ENCODE measurements at places on chromosomes 4 and X.

- no peak for DNase-seq
These were observed 1620.9 kb upstream of the TENM3 start for GRCh38 chr4:180622254-180622653.

- no peak for DNase-seq
These were observed 370.3 kb upstream of the SMIM31 start for GRCh38 chr4:164383358-164384220.

- DNase-seq = no peak
These were observed 396.8 kb downstream of the TRAM1L1 start for GRCh38 chr4:116688536-116688935.

DNA sequence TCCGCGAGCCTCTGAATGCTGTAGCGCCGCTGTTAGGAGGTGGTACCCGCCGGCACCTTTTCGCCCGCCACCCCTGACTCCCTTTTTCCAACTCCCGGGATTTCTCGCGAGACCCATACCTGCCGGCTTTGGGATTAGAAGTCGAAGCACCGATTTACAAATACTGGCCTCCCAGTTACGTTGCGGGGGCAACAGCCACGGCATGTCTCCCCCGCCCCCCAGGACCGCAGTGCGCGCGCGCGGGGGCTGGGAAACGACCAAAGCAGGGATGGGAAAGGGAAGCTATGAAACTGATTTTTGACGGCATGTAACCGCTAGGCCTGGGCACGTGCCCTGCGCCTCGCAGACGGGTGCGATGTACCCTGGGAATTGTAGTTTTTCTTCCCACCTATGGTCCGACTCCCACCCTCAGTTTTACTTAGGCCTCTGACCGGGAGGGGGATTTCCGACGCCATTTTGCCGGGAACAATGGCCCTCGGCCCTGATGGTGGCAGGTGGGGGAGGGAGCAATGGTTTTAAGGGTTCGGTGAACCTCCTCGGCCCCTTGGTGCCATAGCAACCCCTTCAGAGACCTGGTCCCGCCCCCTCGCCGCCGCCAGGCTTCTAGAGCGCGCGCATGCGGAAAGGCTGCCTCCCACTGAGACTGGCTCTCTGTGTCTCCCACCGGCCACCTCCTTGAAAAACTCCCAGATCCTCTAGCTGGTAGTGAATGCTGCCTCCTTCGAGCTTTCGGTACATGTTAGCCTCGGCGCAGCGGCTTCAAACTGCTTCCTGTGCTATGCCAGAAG, 772 bp upstream of the WNK3 start:
- DNase-seq = peak; percentile 89

GRCh38 chr4:7978489-7978888, 38.8 kb upstream of the AFAP1 start:
- DNase-seq = no peak

- no peak for DNase-seq
These were observed 67.1 kb upstream of the MYOZ2 start for GRCh38 chr4:119068529-119068962.

- DNase-seq = no peak
These were observed 23.5 kb downstream of the NKAP start for GRCh38 chrX:119919835-119920585.

DNA sequence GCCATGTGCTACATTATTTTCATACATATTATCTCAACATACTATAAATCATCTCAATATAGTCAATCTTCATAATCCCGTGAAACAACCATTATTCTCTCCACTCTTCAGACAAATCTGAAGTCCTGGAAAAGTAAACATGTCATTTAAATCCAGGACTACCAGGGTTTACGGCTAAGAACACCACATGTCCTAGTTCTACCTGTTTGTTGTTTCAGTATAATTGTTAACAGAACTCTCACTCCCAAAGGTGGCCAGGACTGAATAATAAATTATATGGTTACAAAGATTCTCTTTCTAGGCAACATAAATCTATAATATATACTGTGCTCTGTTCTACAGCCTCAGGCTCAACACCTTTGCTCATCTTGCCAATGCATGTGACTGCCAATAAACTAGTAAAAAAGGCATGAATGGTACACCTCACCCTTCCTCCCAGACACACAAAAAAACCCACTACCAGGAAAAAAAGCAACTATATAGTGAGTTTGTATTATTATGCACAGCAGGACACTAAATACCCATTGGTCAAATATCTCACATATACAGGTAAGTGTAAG, 20.1 kb downstream of the EIF4E start:
- no peak for DNase-seq

- DNase-seq = peak; percentile 82
These were observed 197.2 kb upstream of the CNKSR2 start for GRCh38 chrX:21176921-21177571.

DNA sequence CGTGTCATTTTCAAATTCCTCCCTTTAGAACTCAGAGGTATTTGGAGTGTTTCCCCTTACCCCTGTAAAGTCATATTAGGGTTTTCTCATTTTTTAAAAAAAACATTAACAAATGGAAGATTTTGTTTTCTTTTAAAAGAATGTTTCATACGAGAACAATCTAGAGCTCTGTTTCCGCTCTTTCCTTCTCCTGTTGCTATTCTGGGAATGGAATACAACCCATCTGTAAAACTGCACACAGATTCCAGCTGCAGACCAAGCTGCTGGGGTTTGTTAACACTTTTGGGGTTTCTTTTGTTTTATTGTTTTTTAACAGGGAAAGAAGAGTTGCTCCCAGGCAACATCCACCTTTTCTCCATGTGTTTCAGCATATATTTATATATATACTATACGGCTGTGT, 61.3 kb downstream of the HCCS start:
- no peak for DNase-seq

DNA sequence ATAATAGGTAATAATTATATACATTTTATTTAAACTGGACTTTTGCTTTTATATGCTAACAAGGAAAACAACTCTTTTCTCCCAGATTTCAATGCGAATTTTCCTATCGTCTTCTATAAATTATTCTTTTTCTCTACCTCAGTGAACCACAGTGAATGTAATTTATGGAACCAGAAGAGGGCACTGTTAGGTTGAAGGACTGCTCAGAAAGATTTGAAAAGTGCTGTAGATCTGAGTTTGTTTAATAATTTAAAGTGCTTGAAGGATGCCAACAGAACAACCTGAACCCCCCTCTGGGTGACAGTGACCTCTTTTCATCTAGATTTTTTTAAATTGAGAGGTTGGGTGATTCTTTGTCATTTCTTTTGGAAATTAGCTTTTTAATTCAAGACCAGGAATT, 54.9 kb downstream of the PHOX2B start:
- DNase-seq = no peak

DNA sequence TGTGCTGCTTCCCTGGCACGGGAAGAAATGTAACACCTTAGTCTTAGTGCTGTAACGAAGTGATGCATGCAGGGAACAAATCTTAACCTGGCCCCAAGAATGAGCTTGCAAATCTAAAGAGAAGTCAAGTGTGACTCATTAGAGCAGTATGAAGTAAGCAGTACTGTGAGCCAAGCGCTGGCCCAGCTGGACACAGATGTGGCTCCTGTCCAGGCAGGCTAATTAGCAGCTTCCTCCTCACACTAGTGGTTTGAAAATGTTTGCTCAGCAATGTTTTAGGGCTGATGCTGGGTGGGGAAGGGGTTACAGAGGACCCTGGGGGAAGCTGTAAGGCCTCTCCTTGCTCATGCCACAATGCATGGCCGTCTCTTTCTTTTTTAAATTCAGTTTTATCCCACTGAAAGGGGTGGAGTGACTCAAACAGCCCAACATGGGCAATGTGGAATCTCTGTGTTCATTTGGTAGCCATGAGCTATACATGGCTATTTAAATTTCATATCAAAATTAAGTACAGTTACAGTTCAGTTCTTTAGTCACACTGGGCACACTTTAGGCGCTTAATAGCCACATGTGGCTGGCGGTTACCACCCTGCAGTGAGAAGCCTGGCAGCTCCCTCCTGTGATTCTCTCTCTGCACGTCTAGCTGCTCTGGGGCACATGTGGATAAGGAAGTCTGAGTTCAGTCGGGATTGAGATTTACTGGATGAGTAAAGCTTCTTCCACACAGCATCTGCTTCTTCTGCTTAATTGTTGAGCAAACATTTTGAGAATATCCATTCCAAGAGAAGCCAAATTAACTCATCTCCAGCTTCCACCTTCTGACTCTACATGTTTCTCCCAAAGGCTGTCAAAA, 48.8 kb downstream of the MAP7D2 start:
- peak; percentile 77 for DNase-seq

- DNase-seq = no peak
These were observed 177.7 kb upstream of the PPARGC1A start for GRCh38 chr4:24067367-24068193.

GRCh38 chr4:77605210-77605902, at the start of gene CXCL13:
Gene CXCL13, plus strand, starts transcription at chr4:77605820. Its CDS starts 46 bp downstream, at chr4:77605866.
- DNase-seq = no peak

DNA sequence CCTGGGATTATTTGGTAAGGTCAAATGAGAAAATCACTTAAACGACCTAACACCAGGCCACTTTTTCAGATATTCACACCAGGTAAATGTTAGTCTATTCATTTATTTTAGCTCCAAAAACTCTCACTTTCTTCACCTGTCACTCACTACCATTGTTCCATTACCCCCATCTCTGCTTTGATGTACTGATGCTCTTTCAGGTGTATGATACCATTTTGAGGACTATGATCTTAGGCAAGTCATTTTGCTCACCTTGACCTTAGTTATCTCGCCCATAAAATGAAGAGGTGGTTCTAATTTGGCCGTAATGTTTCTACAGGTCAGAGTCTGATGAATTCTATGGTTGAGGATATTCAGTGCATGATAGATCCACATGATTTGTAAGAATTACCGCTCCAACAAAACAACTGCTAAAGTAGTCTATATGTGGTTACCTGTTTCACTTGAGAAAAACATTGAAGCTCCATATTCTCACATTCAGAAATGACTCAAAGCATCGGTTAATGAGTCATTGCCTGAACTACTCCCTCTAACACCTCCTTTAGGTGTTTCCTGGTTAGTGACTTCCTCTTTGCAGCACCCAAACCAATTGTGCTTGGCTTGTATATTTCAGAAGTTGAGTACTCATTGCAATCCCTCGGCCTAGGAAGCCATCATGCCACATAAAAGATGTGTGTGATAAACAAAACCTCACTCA, 4.5 kb downstream of the DTHD1 start:
- DNase-seq = no peak

DNA sequence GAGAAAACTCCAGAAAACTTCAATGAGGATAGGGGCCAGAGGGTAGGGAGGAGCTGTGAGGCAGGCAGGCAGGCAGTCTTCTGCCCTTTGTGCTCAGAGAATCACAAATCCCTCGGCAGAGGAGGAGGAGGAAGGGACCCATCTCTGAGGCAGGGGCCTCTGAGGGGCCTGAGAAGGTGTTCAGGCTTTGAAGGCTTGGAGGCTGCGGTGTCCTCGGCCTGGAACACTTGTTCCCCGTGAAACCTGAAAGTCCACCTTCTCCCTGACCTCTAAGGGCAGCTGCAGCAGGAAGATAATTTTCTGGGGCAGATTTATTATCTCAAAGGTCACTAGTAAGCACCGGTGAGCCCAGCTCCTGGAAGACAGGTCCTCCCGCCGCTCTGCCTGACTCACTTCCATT, 200.3 kb upstream of the BCOR start:
- DNase-seq = no peak

- DNase-seq = no peak
These were observed 13.3 kb downstream of the OFD1 start for GRCh38 chrX:13747836-13748235.

- DNase-seq = no peak
These were observed 246.9 kb upstream of the GIMD1 start for GRCh38 chr4:106615410-106615945.

- DNase-seq = no peak
These were observed 22.2 kb upstream of the TLR2 start for GRCh38 chr4:153661908-153662307.

DNA sequence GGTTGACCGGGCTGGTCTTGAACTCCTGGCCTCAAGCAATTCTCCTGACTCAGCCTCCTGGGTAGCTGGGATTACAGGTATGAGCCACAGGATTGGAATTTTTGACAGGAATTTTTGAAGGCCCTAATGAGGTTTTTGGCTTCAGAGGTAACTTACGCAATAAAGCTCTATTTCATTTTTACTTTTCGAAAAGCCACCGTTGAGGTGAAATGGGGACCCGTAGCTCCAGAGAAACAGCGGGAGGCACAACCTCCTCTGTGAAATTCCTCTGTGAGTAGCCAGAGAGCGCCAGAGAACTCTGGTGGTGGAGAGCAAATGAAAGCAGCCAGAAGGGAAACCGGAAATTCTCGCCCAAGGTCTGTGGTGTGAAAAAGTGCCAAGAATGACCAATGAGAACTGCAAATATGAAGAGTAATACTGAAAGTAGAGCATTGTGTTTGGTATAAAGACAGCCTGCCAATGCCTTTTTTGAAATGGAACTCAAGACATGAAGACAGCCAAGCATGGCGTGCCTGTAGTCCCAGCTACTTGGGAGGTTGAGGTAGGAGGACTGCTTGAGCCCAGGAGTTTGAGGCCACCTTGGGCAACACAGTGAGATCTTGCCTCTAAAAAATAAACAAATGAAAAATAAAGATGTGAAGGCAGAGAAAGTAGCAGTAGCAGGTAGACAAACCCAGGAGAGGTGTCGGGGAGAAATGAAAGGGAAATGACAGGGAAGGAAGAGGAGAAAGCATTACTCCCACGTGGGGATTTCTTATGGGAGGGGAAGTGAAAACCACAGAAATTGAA, 33.0 kb upstream of the TMEM131L start:
- DNase-seq = peak; percentile 14

- peak; percentile 44 for DNase-seq
These were observed 75.6 kb downstream of the MAML3 start for GRCh38 chr4:140078366-140078765.

DNA sequence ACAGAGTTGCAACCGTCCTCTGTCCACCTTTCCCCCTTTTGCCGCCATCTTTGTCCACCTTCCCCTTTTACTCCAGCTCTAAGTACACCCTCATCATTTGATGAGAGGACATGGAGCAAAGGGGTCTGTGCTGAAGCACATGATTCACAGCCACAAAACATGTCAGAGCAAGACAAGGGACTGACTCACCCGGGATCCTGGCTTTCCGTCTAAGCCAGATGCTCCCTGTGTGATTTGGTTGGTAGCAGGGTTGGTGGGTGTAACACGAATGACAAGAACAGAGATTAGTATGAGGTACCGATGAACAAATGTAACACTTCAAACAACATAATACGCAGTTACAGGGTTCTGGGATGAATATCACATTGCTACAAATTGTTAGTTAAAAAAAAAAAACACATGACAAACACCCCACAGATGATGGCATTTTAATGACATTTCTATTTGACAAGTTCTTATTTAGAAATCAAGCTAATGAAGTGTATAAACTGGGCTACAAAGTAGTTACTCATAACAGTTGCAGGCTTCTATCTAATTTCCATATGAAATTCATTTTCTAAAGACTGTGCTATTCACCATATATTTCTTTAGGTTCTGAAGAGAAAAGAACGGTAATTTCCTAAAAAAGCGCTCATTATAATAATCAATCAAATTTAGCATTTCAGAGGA, 71.4 kb upstream of the ETNPPL start:
- no peak for DNase-seq

- DNase-seq = no peak
These were observed 18.8 kb upstream of the VSIG1 start for GRCh38 chrX:108025954-108026600.

GRCh38 chr4:167419468-167420140, 185.3 kb upstream of the SPOCK3 start:
- no peak for DNase-seq
